GM23248 (cell line): ENCODE measurements at places on chromosomes 4 and X. TPM values are rescaled to one million over a fixed set of nuclear protein-coding genes. Genes with fewer than 3 reads are reported as not detected.

GRCh38 chr4:127776620-127777019 is 5.5 kb upstream of the HSPA4L start:
- no peaks in the 10 kb centered on the region for H3K4me1 ChIP-seq
- no peaks in the 10 kb centered on the region for H3K27me3 ChIP-seq
- DNase-seq = no peak
- no peaks in the 10 kb centered on the region for H3K36me3 ChIP-seq

DNA sequence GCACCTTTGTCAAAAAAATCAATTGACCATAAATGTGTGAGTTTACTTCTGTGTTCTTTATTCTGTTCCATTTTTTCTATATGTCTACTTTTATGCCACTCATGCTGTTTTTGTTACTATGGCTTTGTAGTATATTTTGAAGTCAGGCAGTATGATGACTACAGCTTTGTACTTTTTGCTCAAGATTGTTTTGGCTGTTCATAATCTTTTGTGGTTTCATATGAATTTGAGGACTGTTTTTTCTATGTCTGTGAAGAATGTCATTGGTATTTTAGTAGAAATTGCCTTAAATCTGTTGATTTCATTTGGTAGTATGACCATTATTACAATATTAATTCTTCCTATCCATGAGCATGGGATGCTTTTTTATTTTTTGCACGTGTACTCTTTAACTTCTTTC is 346.8 kb downstream of the PPP3CA start:
- H3K27ac ChIP-seq = no peak overlapping the region
- H3K27me3 ChIP-seq = no peaks in the 10 kb centered on the region
- DNase-seq = no peak
- no peak overlapping the region for H3K4me3 ChIP-seq
- no peaks in the 10 kb centered on the region for H3K36me3 ChIP-seq

ZNF280C gene
- 3.2 and 3.4 TPM in 2 replicates for total RNA-seq

- H3K4me1 ChIP-seq = no peaks in the 10 kb centered on the region
- DNase-seq = no peak
- no peaks in the 10 kb centered on the region for H3K36me3 ChIP-seq
- no peaks in the 10 kb centered on the region for H3K27me3 ChIP-seq
- no peak overlapping the region for H3K4me3 ChIP-seq
Measured at GRCh38 chr4:96504386-96504785, 664.5 kb downstream of the PDHA2 start.

- no peaks in the 10 kb centered on the region for H3K36me3 ChIP-seq
- H3K27me3 ChIP-seq = no peaks in the 10 kb centered on the region
- H3K4me3 ChIP-seq = no peak overlapping the region
- H3K27ac ChIP-seq = no peak overlapping the region
- DNase-seq = no peak
Measured at GRCh38 chr4:23766344-23766743, 123.5 kb downstream of the PPARGC1A start.

DNA sequence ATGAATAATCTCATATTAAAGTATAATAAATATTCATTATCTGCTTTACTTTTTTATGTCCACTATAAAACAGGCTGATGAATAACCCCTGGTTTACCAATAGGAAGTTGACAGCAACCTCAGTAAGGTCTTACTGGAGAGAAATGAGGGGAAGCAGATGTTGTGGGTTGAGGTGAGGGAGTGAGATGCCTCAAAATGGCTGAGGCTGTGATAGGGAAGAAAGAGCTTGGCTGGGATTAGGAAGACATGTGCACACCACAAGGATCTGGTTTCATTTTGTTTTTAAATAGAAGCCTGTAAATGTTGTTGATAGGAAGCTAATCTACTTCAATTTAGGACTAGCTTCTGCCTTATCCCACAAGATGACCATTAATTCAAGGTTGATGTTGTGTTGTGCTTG is 14.4 kb upstream of the CYBB start:
- no peak overlapping the region for H3K27ac ChIP-seq
- H3K27me3 ChIP-seq = no peaks in the 10 kb centered on the region
- H3K4me1 ChIP-seq = no peaks in the 10 kb centered on the region
- H3K4me3 ChIP-seq = no peak overlapping the region
